Stimulated activated CD4-positive, alpha-beta T cell treated with anti-CD3 and anti-CD28 coated beads, Interleukin-15, amount 100 ng/mL, for 24 hours (primary cell): ENCODE measurements at places on chromosomes 11 and 22.

DNA sequence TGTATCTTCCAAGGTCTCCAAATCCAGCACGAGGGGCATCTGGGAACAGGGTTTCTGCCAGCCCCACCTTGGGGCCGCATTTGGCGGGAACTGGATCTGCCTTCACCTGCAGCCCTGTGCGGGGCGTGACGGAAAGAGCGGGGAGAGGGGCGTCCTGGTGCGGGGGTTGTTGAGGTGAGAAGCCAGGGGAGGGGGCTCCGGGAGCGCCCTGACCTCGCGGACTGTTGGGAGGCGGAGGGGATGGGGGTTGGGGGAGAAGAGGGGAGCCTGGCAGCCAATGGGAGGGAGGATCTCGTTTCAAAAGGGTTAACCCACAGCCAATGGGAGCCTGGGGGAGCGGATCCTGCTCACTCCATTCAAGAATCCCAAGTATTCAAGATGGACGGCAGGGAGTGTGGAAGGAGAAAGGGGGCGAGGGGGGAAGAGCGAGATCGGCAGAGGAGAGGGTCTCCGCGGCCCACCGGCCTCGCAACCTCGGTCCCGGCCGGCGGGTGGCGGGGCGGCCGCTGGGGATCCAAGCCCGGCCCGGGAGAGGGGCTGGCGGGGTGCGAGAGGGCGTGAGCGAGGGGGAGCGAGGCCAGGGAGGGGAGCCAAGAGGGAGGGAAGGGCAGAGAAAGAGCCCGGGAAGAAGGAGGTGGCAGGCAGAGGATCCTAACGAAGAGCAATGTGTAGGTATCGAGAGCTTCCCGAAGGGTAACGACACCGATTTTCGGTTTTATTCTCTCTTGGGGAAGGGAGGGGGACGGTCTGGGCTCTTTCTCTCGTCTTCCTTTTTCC lies 11.5 kb downstream of the YPEL4 start:
- DNase-seq = peak; percentile 44

DNA sequence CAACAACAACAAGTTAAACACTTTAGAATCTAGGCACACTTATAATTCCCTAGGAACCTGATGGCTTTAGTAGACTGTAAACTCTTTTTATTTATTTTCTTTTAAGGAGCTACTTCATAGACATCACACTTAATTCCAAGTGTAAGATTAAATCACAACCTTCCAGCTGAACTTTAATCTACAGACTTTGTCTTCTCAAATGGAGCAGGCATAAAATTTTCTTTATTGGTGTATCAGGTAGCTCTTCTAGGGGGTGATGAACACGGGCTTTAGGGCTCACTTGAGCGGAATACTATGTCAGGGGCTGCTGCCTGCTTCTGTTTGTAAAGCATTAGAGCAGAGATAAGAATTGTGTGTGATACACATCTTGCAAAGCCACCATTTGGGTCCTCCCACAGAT lies 525.8 kb upstream of the FAT3 start:
- no peak for DNase-seq

GRCh38 chr22:20889025-20889704 lies 28.0 kb upstream of the CRKL start:
- no peak for DNase-seq

GRCh38 chr11:69055212-69055586 lies 6.5 kb downstream of the TPCN2 start:
- DNase-seq = no peak

GRCh38 chr11:9493492-9493891 lies 32.7 kb downstream of the ZNF143 start:
- DNase-seq = no peak

GRCh38 chr11:111366560-111367410 lies 12.3 kb downstream of the POU2AF1 start:
- DNase-seq = no peak

DNA sequence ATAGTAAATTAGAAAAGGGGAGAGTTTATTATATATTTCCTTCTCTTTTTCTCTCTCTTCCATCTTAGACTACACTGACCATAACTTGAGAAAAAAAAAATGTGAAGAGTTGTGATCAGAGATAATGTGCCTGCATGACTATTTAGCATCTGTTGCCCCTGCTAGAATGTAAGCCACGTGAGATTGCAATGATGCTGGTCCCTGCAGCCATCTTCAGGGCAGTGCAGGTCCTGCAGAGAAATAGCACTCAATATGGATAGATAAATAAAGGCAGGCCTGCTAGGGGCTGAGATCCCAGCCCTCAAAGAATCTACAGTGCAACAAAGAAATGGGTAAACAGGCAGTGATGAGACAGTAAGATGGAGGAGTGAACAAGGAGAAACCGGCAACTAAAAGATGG lies 7.8 kb upstream of the DKK3 start:
- no peak for DNase-seq

DNA sequence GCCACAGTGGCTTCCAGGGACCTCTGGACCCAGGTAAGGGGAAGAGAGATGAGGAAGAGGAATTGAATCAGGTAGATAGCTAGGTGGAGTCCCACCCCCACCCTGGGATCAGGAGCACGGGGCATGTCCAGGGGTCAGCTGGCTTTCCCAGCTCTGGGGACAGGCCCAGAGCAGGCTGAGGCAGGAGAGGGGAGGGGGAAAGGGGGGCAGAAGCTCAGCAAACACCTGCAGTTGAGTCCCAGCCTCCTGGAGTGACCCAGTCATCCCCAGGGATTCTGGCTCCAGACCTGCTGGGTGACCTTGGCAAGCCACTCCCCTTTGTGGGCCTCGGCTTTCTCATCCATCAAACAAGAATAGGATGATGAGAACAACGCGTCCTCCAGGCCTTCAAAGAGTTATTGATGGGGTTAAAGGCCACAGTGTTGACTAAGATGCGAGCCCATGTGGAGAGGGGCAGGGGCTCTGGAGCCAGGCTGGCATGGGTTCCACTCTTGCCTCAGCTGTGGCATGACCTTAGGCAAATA lies 16.0 kb downstream of the STARD10 start:
- no peak for DNase-seq

GRCh38 chr11:68007498-68008380 lies 2.4 kb upstream of the ALDH3B1 start:
- no peak for DNase-seq

DNA sequence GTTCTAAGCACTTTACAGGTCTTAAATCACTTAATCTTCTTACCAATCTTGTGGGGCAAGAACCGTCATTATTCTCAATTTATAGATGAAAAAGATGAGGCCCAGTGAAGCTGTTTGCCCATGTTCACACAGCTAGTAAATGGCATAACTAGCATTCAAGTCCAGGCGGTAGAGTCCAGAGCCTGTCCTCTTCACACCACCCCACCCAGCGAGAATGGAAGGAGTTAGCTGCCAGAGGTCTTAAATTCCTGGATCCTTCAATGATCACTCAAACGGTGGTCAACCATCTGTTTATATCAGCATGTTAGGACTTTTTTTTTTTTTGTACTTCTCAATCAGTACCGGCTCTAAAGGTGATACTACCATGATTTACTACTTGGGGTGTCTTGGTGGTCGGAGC lies 43.3 kb downstream of the PARVA start:
- no peak for DNase-seq

- DNase-seq = peak; percentile 46
These were observed 92.0 kb downstream of the SGSM3 start for GRCh38 chr22:40462195-40462984.

GRCh38 chr11:66069715-66070603 lies at the start of gene PACS1:
TSS of gene PACS1 (plus strand) at chr11:66070272. CDS start at chr11:66070487, 215 bp downstream.
- DNase-seq = peak; percentile 85

- DNase-seq = no peak
These were observed 36.9 kb downstream of the GALNT18 start for GRCh38 chr11:11584937-11585336.

DNA sequence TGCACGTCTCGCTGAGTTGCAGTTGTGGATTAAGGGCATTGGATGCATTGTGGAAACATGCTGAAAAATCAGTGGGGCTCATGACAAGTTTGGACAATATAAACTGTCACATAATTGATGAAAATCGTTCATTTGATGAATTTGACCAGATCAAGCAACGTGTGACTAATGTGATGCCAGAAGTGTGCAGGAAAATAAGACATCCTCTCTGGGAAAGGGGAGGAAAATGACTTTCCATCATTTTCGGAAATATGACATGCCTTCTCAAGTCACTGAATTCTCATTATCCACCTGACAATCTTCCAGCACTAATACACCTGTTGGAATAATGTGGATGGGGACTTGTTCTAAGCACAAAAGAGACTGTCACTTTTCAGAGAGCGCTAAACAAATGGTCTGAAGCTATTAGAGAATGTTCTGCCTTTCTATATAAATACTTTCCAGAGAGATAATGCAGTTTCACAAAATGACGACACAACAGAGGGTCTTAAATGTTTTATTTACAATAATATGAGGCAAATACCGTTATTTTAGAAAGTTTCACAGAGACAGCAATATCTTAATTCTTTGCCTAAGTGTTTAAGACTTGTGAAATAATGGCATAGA lies 1741.9 kb upstream of the RAG2 start:
- no peak for DNase-seq

GRCh38 chr11:106745941-106746340 lies 272.3 kb downstream of the GUCY1A2 start:
- no peak for DNase-seq

DNA sequence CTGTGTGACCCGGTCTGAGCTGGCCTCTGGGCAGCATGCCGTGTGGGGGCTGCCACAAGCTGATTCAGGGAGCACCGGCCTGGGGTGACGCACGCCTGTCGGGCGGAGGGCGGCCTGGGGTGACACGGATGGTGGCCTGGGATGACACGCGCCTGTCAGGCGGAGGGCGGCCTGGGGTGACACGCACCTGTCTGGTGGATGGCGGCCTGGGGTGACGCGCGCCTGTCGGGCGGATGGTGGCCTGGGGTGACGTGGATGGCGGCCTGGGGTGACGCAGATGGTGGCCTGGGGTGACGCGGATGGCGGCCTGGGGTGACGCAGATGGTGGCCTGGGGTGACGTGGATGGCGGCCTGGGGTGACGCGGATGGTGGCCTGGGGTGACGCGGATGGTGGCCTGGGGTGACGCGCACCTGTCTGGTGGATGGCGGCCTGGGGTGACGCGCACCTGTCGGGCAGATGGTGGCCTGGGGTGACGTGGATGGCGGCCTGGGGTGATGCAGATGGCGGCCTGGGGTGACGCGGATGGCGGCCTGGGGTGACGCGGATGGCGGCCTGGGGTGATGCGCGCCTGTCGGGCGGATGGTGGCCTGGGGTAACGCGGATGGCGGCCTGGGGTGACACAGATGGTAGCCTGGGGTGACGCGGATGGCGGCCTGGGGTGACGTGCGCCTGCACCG lies 21.5 kb downstream of the PTDSS2 start:
- DNase-seq = no peak
